Skin of body (tissue), 3 donors: ENCODE measurements at places on chromosomes 1 and 21.

- no peak for DNase-seq
Measured at GRCh38 chr1:19013826-19014548, 57.5 kb upstream of the IFFO2 start.

GRCh38 chr1:54335011-54335754, 71.0 kb downstream of the SSBP3 start:
- peak; percentile 93 for DNase-seq

DNA sequence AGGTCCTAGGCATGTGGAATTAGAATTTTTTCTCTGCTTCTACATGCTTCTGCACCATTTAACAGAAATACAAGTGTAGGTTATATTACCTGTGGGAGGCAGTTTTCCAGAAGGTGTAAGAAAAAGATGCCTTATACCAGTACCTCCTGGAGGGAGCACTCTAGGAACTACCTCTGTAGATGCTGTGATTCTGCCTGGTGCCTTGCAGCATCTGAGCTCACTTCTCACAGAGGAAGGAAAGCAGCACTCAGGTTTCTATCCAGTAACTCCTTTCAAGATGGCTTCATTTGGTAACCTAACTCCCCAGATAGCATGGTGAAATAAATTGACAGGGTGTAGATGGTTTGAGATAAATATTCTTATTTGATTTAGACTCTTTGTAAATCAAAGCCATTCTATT, 50.3 kb downstream of the GIPC2 start:
- no peak for DNase-seq

DNA sequence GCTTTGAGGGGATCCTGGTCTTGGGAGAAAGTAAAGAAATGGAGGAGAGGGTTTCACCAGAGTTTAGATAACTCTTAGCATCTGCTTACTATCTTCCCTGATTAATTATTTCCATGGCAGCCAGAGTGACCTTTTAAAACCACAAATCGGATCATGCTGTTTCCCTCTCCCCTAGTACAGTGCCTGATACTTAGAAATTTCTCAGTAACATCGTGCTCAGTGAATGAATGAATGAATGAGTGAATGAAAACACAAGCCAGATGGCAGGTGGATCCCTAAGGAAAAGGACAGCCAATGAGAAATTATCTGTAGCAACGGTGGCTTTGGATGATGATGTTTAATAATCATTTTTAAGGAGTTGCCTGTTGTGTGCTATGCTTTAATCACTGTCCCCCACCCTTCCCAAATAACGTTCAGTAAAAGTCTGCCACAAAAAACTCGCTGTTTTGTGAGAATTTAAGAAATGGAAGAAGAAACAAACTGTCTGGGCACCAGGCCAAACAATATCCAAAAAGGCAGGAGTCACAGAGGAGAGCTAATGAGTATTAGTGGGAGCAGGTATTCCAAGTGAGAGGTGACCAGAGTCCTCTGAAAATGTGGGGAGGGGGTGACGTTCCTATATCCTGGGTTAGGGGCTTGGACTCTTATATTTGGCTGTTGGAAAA, 737 bp upstream of the SMAP2 start:
- DNase-seq: no peak

DNA sequence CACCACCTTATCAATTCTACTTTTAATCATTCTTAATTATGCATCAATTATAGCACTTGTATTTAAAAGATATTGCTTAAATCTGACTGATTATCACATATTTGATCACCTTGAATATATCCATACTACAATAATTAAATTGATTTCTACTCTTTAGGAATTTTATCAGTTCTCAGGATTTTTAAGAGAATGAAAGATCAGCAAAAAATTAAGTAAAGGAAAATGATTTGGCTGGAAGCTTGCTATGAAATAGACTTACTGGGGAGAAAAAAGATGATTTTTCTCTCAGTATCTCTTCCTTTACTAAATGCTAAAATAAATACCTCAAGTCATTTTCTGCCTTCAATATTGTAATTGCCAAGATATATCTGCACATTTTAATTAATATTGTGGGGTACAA, 848.6 kb downstream of the LTN1 start:
- no peak for DNase-seq

GRCh38 chr1:6582370-6582769, 2.6 kb downstream of the ZBTB48 start:
- DNase-seq: no peak

DNA sequence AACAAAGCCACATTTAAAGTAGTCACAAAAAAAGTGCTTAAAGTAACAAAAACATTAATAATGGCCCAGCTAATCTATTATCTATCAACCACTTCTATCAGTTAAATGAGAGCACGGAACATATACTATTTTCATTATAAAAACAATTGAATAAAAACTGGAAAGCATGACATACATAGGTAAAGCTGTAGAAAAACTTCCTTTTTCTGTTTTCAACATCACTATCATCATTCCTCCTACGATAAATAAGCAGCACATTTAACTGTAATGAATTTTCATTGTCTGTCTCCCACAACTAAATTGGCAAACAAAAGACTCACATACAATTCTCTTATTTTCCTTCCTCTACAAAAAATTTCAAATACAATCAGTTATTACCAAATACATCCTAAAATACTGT, 96.4 kb upstream of the DPH5 start:
- DNase-seq: no peak

GRCh38 chr1:146019231-146020057, 2.1 kb downstream of the HJV start:
- no peak for DNase-seq
